Activated naive CD8-positive, alpha-beta T cell treated with anti-CD3 and anti-CD28 coated beads, Interleukin-2, amount 50 U/mL, for 24 hours (primary cell): ENCODE measurements at places on chromosomes 3 and 15.

DNA sequence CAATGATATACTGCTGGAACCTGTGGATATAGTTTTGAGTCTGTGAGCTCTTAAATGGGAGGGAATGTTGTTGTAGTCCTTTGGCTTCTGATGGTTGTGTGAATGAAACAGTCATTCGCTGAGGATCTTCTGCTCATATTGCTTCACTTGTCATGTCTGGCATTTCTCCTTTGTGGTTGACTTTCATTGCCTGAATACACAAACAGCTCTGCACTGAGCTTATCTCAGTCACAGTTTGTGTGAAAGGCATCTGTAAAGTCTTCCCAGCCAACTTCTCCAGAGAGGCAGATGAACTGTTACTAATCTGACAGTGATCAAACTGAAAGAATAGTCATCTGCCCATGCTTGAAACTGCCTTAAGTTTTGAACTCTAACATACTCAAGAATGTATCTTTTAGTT, 59.8 kb downstream of the TMED3 start:
- no peak for DNase-seq

DNA sequence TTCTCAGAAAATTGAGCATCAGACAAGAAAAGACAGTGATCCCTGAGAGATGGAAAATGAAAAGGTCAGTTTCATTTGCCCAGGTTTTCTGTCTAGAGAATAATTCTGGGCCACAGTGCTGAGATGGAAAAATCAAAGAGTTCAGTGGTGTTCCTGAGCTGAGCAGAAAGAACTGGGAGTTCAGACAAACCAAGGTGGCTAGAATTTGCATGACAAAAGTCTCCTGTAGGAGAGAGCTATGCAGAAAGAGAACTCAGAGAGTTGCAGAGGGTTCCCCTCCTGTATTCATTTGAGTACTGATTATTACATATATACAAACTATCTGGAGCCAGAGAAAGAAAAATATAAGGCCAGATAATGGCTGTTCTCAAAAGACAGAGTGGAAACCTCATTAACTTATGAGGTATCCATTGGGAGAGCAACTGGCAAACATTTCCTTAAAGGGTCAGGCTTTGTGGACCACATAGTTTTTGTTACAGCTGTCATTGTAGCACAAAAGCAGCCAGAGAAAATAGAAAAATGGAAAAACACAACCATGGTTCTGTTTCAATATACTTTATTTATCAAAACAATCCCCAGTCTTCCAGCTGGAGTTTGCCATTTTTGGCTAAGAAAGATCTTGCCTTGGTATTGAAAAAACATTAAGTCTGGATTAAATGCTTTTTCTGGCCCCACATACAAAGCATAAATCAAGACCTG, 1004.1 kb downstream of the TBL1XR1 start:
- DNase-seq = no peak

GRCh38 chr3:42263354-42264346, 2.3 kb downstream of the CCK start:
- peak; percentile 28 for DNase-seq

DNA sequence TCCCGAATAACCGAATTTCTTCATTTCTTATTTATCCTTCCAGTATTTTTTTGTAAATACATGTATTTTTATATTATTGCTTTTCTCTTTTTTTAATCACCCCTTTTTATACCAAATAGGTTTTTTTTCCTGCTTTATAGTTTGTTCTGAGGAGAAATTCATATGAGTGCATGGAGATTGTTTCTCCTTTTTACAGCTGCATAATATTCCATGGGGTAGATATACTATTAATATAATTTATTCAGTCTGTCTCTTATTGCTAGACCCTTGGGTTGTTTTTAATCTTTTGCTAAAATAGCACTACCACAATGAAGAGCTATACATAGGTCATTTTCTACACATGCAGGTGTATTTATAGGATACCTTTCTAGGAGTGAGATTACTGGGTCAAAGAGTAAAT, 3.5 kb upstream of the TMEM87A start:
- DNase-seq = no peak

- peak; percentile 73 for DNase-seq
Measured at GRCh38 chr15:65054333-65055200, 9.4 kb downstream of the SLC51B start.

GRCh38 chr3:112377568-112378071, 44.7 kb downstream of the CD200 start:
- no peak for DNase-seq

DNA sequence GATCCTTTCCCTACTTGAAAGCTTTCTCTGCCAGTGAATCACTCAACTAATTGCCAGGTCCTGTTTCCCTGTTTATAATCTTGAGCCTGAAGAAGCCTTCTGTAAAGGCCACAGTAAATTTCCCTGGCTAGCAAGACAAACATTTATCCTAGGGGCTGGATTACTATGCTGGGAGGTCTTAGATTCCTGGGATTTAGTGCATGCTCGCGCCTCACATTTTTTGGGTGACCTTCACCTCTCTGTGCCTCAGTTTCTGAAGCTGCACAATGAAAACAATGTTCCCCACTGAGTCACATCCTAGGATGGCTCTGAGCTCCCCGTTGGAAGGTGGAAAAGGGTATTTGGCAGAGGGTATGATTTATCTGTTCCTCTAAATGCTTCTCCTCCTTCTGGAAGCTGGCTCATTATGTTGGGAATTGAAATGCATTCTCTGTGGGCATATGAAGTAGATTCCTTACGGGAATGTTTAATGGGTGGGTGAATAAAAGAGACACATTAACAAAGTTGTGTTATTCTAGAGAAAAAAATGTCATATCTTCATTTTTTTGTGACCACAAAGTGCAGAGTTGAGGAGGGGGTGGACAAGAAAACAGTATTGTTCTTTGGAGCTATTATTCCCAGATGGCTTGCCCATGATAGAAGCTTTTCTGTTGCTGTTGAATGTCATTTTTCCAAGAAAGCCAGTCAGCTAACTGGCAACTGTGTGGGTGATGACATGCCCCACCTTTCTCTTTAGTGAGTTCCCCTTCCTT, 32.4 kb downstream of the LSM3 start:
- no peak for DNase-seq

- no peak for DNase-seq
Measured at GRCh38 chr3:23926246-23926645, 9.3 kb downstream of the RPL15 start.

DNA sequence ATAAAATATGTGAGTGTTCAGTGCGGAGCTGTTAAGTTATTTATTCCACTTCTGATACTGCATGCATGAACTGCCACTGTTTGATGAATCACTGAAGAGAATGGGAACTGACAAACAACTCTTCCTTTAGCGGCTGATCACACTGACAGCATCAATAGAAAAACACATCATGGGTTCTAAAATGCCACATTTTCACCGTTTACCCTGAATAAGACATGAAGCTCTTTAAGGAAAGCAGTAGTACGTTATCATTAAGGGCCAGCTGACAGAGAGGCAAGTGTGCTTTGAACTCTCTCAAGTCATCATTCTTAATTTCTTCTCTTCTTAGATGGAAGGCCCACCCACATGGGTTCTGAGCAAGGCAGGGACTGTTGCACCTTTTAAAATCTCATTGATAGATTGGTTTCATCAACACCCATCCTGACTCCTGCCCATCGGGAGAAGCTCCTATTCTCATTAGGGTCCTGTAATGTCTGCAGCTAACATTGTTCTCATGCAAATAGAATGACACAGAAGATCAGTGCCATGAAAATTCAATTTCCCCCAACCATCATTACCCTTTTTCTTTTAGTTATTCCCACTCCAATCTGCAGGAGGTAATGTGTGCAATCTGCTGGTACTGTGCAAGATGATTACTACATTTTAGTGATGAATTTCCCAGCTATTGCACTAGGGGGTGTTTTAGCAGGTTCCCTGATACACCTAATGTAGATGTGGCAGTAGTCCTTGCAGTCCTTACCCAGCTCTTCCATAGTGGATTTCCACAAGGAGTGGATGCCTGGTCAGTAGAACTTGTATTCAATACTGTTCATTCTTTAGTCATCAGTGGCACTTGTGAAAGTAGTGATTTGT, 119.1 kb downstream of the ROBO2 start:
- no peak for DNase-seq
